GOT3 (cell line): ENCODE measurements at places on chromosomes 12 and 14.

DNA sequence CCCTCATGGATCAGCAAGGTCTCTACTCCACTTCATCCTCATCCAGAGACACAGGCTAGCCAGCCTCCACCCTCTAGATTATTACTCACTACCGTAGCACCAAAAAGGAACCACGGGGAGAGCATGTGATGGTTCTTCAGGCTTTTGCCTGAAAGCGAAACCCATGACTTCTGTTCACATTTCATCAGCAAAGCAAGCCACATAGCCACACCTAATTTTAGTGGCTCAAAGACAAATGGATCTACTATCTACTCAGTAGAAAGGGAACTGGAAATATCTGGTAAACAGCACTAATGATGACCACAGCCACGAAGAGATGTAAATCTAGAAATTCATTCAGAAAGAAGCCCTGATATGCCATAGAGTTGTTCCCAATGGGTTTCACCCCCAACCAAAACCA, 51.4 kb downstream of the VCPKMT start:
- DNase-seq, result no peak

GRCh38 chr14:55588259-55588699, 8.3 kb downstream of the KTN1 start:
- no peak for DNase-seq

DNA sequence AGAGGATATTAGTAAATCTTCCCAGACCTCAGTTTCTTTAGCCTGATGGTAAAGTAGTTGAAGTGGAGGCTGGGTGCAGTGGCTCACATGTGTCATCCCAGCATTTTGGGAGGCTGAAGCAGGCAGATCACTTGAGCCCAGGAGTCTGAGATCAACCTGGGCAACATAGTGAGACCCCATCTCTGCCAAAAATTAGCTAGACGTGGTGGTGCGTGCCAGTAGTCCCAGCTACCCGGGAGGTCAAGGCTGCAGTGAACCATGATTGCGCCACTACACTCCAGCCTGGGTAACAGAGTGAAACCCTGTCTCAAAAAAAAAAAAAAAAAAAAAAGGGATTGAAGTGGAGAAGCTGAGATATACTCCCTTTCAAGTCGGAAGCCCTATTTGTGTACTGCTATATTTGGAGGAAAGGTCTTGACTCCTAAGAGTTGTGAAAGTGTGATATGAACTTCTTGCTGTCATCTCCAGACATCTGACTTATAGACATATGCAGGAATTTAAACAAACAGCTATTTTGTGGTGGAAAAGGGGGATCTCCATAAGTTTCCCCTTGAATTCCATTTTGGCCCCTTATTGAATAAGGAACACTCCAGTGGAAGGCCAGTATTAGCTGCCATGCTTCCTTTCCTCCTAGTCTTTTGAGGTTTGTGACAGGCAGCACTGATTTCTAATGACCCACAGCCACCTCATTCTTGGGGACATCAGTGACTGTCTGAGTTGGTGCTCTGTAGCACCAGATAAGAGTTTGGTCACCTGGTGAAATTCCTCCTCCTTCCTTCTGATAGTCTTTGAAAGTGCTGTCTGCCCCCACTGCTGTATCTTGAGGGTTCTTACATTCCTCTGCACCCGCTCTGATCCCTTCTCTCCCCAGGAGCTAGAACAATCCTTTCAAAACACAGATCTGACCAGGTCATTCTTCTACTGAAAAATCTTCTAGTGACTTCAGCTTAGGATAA, 7.4 kb downstream of the ELK3 start:
- no peak for DNase-seq

DNA sequence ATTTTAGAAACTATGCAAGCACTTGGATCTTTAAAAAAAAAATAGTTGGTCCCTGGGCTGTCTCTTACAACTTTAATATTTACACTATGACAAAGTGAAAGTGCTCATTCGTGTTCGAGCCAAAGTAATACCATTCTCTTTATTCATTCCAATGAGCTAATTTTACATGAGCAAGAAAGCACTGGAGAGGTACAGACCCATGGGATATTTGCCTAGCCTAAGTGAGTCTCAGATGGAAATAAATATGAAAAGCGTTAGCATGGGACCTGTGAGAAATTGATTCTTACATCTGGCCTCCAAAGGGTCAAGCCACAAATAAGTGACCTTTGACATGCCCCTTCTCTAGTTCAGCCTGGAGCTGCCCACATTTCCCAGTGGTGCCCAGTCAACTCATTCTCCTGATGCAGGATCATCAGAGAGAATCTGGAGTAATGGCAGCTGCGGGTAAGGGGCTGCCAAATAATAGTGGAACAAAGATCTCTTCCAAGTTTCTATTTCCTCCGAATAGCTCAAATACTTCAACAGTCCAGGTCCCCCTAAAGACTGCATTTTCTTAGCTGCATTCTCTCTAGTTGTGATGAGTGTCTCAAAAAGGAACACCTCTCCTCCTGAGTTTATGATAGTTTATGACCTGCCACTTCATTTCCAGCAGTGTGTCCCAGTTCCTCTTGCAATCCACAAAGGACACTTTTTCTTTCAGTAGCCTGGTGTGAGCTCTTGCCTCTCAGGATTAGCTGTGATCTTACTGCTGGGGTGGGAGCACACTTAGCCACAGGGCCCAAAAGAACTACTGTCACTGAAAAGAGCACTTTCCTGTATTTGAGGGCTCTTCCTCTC, 208.2 kb downstream of the DAD1 start:
- no peak for DNase-seq

DNA sequence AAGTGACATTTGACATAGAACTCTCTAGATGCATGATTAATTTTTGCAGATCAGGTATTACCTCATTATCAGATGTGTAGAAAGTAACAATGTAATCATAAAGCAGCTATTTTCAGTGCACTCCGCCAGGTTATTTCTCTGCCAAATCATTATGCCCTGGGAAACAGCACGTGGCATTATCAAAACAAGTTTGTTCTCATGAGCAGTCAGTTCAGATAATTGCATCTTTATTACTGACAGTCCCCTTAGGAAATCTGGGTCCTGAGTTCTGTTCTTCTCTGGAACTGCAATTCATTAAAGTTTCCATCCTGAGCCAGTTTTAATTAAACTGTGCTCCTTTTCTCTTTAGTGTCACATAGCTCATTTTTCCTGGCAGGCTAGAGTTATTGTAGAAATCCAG, 94.7 kb upstream of the KRR1 start:
- no peak for DNase-seq

- no peak for DNase-seq
Observed at GRCh38 chr12:53062011-53062961, 12.4 kb downstream of the TNS2 start.

- no peak for DNase-seq
Observed at GRCh38 chr14:68691031-68691791, 101.7 kb downstream of the ZFP36L1 start.
